ENCODE measurements at places on chromosomes 5 and 9.

DNA sequence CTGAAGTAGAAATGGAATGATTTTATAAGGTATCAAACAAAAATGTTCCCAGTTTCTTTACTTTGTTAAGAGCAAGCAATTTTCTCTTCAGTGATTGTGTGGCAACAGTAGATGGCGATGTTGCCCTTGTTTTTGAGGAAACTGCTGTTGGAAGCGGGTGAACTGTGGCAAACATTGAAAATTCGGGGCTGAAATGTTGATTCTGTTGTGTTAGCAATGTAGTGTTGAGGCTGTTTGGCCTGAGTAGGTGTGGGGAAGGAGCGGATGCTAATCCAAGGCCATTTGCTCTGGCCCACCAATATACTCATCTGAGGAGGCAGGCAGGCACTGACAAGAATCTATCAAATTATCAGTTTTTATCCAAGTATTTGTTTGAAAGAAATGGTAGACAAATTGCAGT is 129.8 kb downstream of the SLC12A2 start:
- peak; percentile 14 for DNase-seq

GRCh38 chr9:3436629-3437420 is 89.0 kb downstream of the RFX3 start:
- no peak for DNase-seq

DNA sequence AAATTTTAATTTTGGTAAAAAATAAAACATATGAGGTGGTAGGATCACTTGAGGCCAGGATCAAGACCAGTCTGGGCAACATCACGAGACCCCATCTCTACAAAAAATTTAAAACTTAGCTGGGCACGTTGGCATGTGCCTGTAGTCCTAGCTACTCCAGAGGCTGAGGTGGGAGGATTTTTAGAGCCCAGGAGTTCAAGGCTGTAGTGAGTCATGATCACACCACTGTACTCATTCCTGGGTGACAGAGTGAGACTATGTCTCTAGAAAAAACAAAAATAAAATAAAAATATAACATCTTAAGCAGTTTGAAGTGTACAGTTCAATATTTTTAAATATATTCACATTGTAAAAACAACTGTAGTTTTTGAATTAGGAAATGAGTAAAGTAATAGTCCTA is 108.3 kb downstream of the SMIM15 start:
- no peak for DNase-seq

DNA sequence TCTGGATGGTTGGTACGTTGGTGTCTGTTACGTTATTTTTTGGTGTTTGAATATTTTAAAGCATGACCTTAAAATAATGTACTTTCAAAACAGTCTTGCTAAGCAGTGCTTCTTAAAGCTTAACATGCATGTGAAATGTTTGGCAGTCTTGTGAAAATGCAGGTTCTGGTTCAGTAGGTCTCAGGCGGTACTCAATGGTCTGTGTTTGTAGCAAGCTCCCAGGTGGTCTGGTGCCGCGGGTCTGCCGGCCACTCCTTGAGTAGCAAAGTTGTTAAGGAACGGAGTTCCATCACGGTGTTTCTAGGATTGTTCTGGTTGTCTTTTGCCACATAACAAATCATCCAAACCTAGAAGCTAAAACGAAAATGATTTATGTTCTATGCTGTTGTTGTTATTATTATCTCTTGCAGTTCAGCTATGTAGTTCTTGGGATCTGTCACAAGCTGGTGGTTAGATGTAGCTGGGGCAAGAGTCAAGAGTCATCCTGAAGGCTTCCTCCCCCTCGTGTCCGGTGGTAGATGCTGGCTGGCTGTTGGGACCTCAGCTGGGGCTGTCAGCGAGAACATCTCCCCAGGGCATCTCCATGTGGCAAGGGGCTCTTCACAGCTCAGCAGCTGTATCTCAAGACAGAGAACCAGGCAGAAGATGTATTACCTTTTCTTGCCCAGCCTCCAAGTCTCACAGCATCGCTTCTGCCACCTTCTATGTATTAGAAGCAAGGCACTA is 186.8 kb downstream of the PALM2AKAP2 start:
- no peak for DNase-seq

- no peak for DNase-seq
Measured at GRCh38 chr9:76654575-76654974, 109.7 kb upstream of the PCA3 start.

DNA sequence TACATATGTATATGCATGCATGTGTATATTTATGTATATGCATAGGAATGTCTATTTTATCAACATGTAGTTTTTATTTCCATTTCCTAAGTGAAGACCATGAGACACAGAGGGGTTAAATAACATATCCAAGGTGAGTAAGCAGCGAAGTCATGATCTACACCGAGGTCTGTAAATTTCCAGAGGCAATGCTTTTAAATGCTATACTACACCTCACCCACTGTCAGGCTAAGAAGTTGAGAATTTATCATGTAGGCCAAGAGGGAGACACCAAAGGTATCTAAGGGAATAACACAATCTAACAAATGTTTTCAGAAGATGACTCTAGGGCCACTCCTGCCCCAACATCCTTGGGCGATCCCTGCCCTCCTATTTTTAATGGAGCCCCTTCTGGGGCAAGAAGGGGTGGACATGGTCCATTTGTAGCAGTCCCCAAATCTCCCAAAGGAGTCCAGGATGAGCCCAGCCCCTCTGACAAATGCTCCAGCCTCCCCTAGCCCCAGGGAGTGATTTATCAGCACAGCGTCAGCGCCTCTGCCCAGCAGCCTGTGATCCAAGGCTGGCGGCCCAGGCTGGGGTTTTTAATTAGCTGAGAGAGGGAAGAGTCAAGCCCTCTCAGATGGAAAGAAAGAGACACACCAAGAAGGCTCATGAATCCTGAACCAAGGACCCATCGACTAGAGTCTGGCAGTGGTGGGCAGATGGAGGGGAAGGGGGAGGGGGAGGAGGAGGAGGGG is 339.9 kb downstream of the ASTN2 start:
- DNase-seq: no peak

DNA sequence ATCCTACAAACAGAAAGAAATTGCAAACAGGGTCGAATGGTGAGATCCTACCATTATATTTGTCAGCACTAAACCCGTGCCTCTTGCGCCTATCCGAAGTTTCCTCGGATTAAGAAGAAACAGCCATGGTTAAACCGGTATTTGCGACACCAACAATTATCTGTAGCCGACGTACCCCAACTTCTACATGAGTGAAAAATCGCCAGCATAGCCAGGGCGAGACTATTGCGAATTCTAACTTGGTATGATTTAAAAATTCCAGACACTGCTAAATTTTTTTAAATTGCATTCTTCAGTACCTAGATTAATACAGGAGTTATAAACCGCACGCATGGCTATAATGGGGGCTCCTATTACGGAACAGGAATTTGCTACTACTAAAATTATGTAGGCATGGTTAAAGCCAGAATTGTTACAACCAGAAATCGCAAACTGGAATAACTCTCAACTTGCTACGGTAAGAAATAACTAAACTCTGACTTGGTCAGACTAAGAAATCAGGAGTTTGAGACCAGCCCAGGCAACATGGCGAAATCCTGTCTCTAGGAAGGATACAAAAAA is 25.3 kb upstream of the ANXA2R start:
- no peak for DNase-seq

- peak; percentile 36 for DNase-seq
Measured at GRCh38 chr5:149172261-149172660, 31.0 kb downstream of the ABLIM3 start.

DNA sequence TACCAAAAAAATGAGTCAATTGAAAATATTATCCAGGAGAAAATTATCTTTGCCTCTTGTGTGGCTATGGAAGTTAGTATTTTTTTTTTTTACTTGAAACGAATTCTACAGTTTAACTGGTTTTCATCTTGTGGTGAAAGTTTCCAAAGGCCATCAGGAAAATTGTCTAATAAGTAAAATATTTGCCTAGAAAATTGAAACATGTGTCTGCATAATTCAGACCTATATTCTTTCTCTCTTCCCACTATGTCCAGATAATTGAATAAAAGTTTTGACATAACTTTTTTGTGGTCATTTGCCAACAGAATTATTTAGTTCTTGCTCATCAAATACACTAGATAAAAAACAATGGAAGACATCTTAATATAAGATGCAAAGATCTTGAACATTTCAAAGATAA is 321.5 kb upstream of the RPS23 start:
- DNase-seq: no peak

DNA sequence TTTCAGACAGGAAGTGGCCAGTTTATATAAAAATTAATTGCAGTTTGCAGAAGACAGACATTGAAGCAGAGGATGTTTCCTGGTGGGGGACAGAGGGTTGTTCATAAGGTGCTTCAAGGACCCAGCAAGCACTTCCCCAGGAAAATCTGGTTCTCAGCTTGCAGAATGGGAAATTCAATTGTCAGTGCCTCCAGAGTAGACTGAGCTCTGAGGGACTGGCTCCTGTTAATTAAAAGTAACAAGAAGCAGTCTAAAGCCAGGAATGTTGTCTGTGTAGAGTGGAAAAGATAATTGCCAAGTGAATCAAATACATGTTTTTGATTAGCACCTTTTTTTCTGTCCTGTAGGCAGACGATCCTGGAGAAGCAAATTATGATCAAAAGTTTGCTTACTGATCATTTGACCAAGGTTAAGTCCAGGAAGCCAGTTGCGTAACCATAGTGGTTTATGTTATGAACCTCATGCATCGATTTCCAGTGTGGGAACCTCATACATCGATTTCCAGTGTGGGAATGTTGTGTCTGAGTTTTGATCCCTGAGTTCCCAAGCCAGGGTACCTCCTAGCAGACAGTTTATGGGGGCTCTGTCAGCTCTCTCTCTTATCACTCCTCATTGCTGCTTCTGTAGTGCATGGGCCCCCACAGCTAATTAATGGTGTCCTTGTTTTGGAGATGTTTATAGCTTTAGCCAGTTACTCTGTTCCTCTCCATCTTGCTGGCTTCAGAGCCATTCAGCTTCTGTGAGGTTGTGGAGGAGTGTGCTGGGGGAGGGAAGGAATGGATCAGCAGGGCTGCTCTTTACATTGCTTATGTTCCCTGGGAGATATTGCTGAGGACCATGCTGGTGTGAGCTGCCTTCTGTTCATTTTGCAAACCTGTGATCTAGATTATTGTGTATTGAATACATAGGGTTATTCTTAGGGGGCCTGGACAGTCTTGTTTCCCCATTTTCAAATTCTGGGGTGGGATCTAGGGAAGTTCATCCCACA is 17.1 kb downstream of the MSANTD3 start:
- DNase-seq: no peak

DNA sequence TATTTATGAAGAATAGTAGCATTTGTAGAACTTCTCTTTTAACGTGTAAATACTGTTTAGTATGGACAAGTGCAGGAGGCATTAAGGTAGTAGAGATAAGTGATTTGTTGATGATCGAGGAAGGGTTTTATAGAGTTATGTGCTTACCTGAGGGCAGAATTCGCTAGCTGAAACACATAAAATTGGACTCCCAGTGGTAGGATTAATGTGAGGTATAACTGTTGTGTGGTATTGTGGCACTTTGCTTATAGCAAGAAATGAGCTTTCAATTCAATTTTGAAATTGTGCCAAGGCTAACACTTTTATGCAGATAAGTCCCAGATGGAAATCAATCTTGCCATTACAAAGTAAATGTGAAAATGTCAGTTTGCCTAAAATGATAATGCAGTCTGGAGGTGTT is 1.2 kb downstream of the AP3S1 start:
- DNase-seq: no peak

DNA sequence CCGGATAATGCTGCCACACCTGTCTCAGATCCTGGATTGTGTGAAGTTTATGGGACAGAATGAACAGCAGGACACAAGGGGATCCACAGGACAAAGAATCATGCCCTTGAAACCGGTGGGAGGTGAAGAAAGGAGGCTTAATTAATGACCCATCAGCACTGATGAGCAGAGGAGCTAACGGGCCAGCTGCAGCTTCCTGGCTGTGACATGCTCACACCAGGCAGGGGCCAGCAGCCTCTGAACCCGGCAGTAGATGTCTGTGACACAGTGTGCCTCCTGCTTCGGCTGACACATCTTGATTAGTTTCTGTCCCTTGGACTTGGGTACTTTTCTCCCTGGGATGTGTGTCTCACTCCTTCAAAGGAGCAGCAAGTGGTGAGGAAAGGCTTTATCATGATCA is 328.8 kb upstream of the BRINP1 start:
- no peak for DNase-seq

- DNase-seq: no peak
Measured at GRCh38 chr9:123355761-123356431, at the start of gene CRB2. Gene CRB2 (plus strand): TSS chr9:123356197. CDS start chr9:123356261, 64 bp downstream.

DNA sequence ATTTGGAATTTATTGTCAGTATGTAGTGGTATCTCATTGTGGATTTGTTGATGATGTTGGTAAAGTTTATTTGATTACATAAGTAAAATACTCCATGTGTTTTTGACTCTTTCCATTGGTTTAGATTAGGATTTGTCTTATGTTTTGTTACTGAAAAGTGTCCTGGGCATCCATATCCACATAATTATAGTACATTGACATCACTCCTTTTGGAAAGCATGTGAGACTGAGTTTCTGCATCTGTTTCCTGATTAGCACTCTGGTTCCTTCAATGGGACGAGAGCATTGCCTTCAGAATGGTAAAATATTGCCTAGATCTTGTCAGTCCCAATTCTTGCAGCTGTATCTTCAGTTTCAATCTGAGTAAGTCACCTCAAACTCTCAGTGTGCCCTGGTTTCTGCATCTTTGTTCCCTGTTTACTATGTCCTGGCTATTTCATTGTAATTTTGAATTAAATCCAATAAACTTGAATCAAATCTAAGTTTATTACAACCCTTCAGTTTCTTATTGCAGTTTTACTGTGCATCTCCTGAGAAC is 128.1 kb downstream of the FBXO38 start:
- DNase-seq: no peak

- DNase-seq: no peak
Measured at GRCh38 chr9:37262410-37262809, 142.0 kb downstream of the ZCCHC7 start.

GRCh38 chr5:175847503-175847902 is 23.9 kb upstream of the CPLX2 start:
- no peak for DNase-seq

GRCh38 chr5:151469386-151469785 is 22.0 kb downstream of the SLC36A1 start:
- no peak for DNase-seq

DNA sequence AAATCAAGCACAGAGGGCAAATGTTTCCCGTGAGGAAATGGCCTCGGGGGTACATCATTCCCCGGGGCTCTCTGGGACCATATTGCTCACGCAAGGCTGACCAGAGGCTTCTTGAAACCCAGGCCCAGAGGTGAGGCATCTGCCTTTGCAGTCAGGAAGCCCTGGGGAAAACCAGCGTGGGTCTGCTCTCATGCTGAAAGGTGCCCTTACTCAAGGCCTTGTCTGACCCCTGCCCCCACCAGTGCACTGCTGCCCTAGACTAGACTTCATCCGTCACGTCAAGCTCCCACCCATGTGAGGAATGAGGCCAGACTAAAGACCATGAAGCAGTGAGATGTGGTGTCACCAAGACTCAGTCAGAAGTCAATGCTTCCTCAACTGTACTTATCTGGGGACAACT is 66.1 kb downstream of the PAX5 start:
- no peak for DNase-seq
